ENCODE measurements at places on chromosomes 11 and 22.

DNA sequence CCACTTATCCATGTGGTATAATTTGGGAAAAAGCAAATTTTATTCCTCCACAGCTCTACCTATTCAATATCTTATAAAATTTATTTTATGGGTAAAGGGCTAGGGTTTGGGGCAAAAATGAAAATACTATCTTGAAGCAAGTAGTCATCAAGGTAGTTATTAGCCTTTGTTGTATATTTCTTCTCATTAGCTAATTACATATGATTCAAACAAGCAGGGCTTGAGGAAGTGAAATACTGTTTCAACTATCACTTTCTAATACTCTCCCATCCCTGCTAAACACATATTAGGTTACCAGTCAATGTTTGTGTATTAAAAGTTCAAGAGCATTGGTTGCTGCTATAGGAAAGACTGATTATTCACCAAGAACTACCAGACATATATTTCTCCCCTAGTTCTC is 517.3 kb downstream of the METTL15 start:
- DNase-seq: no peak

DNA sequence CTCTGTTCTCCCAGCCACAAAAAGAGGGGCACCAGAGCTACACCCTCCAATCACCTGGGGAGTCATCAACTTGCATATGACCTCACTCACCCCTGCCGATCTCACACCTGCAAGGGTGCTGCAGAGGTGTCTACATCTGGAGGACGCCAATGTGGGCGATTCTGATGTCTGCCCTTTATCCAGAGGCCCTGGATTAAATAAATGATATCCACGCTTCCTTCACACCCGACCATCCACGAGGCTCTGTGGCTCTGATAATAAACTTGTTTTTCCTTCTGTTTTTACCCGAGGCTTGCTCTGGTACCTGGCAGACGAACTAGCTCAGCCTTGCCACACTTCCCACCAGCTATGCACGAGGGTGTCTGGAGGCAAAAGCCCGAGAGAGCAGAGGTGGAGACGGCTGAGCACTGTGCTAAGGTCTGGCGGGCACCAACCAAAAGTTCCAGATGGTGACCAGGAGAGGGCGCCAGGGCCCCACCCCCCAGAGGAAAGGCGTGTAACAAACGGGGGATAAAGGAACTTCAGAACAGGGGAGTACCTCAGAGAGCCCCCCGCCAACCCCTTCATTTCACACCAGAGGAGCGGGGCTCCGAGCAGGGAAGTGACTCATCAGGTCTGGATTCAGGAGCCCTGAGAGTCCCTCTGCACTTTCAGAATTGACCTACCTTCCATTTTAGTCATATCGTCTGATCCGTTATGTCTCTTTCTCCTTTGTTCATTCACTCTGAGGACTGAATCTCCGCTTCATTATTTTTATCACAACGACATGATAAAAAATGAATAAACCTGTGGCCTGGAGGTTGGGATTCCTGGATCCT is 13.5 kb downstream of the SCN3B start:
- peak; percentile 53 for DNase-seq

DNA sequence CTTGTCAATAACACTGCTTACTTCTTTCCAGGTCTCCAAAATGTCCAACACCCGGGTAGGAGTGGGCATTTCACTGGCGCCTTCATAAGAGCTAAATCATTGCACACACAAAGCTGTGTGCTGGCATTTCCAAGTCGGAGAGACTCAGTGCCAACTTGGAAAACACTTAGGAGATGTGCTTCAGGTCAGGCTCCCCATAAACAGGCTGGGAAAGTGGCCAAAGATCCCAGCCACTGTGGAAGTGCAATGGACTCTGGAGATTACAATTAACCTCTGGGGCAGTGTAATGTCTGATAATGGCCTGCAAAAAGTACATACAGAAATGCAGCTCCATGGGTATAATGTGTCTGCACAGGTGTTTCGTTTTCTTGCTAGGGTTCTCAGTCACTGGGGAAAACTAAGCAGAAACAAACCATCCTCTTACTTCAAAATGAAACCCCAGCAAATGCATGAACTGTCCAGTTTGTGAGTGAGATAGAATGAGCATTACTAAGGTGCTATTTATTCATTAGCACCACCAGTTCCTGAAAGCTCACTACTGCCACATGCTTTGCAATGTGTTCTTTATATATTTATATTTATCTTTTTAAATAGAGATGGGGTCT is 79.0 kb downstream of the ABTB2 start:
- no peak for DNase-seq

- DNase-seq: no peak
These were observed 22.4 kb upstream of the APOBEC3A start for GRCh38 chr22:38935023-38935422.

- DNase-seq: no peak
These were observed 23.4 kb upstream of the HEPHL1 start for GRCh38 chr11:93997741-93998140.

DNA sequence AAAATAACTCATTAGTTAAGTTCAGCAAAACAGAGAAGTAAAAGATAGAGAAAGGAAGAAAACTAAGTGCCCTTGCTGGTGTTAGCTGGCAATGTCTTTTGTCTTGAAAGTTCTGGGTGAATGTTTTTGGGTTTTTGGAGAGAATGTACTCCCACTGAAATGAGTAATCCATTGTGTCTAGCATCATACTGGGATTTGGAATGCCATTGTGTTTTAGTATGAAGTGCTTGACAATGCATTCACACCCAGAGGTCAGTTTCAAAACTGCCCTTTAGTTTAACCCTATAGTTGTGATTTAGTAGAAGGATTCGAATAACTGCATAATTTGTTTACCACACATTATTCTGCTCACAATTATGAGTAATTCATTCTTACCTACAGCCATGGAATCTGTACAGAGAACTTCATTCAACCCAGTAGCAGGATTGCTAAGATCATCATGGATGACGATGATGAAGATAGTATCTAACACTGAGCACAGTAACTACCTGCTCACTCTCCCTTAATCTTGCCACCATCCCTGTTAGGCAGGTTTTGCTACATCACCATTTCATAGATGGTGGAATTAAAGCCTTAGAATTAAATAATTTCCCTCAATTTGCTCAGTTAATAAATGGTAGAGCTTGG is 33.9 kb downstream of the MAML2 start:
- DNase-seq: no peak

DNA sequence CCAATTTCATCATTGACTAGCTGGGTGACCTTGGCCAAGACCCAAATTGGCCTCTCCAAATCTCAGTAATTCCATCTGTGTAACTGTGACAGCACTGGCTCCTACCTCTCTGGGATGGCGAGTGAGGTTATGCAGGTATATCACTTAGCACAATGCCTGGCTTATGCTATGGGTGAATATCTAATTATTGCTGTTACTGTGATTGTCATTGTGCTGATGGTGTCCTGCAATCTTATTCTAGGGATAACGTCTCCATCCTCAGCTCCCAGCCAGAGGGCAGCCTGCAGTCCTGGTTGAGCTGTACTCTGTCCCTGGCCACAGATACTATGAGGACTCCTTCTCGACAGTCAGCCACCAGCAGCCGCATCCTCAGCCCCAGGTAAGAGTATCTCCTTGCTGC is 164.8 kb upstream of the SEZ6L start:
- no peak for DNase-seq

- DNase-seq: no peak
These were observed 30.5 kb downstream of the TMPRSS5 start for GRCh38 chr11:113675565-113675964.

- DNase-seq: no peak
These were observed 8.9 kb downstream of the SLC29A2 start for GRCh38 chr11:66362481-66363147.

GRCh38 chr11:15199693-15200092 is 85.0 kb downstream of the INSC start:
- DNase-seq: no peak

- no peak for DNase-seq
These were observed 2.4 kb downstream of the CAPN1 start for GRCh38 chr11:65184146-65184545.

GRCh38 chr11:64156235-64157011 is 9.5 kb downstream of the MACROD1 start:
- DNase-seq: no peak

GRCh38 chr11:43459246-43459645 is 100.5 kb downstream of the TTC17 start:
- no peak for DNase-seq

GRCh38 chr11:64571410-64572091 is 19.5 kb upstream of the SLC22A12 start:
- no peak for DNase-seq

- DNase-seq: no peak
These were observed 728.2 kb upstream of the ANO5 start for GRCh38 chr11:21464601-21465193.

GRCh38 chr11:3121416-3121815 is 43.7 kb downstream of the OSBPL5 start:
- DNase-seq: no peak

- DNase-seq: no peak
These were observed 3.6 kb upstream of the MRPL23 start for GRCh38 chr11:1943576-1943975.

DNA sequence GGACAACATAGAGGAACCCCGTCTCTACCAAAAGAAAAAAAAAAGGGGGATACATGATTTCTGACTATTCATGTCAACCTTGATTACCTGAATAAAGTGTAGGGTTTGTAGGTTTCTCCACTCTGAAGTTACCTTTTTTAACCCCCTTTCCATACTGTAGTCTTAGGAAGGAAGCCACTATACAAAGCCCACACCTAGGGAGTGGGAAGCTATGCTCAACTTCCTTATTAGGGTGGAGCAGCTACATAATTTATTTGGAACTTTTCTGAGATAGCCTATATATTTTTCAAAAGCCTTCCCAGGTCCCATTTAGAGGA is 582 bp upstream of the ATP6V1E1 start:
- DNase-seq: no peak

- DNase-seq: no peak
These were observed 92.4 kb downstream of the ISX start for GRCh38 chr22:35158336-35158735.

- no peak for DNase-seq
These were observed at the start of gene MMP10 for GRCh38 chr11:102780491-102780918. TSS of gene MMP10 (minus strand) at chr11:102780628. CDS start at chr11:102780591, 37 bp downstream.

GRCh38 chr22:31274017-31274416 is 18.3 kb downstream of the PIK3IP1 start:
- no peak for DNase-seq

DNA sequence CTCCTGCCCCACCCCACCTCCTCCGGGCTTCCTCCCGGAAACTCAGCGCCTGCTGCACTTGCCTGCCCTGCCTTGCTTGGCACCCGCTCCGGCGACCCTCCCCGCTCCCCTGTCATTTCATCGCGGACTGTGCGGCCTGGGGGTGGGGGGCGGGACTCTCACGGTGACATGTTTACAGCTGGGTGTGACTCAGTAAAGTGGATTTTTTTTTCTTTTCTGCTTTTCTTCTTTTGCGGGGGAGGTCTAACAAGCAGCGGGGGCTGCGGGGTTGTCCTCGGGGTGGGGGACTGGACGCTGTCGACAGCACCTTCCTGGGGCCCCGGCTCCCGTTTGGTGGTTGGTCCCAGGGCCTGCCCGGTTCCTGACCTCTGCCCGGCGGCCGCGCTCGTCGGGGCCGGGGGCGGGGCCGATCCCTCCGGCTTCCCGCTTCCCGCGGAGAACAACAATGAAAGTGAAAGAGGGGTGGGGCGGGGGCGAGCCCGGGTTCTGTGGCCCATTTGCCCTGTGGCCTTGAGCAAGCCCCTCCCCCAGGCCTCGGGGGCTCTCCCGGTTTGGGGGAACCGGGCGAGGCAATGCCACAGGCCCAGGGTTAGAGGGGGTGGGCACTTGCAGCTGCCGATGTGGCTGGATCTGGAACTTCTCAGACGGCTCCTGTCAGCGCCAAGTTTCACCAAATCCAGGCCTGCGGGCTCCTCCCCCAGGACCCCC is 975 bp upstream of the MDK start:
- DNase-seq: no peak

DNA sequence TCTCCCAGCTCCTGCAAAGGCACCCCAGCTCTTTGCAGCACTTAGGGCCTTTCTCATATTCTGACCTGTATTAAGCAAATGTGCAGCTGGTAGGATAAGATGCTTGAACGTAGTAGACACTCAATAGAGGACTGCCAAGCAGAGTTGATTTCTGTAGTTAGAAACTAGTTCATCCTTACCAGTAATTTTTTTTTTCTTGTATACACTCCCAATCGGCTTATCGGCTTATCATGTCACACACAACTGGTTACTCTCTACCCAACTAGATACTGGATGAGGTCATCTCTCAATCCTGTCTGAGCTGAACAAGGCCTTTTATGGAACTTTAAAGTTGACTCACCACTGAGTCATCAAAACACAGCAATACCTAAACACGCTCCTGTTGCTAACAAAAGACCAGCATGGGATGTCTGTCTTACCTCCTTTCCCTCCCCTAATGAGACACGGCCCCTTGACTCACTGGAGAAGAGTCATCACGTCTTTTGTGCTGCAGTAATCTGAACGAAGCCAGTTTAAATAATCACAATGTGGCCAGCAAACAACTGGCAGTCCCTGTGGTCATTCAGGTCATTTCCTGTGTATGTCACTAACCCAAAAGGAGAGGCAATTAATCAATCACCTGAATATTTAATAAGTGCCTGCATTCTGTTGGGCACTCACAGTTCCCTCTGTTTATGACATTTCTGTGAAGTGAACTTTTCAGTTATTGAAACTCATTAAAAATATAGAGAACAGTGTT is 7.5 kb upstream of the WEE1 start:
- no peak for DNase-seq

- no peak for DNase-seq
These were observed 15.1 kb upstream of the LGR4 start for GRCh38 chr11:27487706-27488105.

DNA sequence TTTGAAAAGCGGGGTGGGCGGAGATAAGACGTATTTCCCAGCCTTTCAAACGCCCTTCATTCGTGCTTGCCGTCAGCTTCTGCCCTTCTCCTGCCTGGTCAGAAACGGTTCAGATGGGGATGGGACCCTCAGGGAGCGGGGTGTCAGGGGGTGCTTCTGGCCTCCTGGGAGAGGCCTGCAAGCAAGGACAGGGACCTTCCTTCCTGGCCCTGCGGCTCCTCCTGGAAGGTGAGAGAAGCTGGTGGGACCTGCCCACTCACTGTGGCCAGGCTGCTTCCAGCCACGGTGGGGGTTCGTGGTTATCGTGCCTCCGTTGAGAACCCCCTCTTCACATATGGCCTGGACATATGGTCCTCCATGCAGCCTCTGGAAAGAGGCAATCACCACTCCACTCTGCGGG is 104.6 kb downstream of the MPPED1 start:
- DNase-seq: no peak

- DNase-seq: peak; percentile 67
These were observed 8.2 kb downstream of the CBX7 start for GRCh38 chr22:39144101-39144767.

- no peak for DNase-seq
These were observed 64.5 kb upstream of the SCUBE2 start for GRCh38 chr11:9155930-9156329.

GRCh38 chr11:78646564-78647185 is 72.0 kb upstream of the NARS2 start:
- DNase-seq: peak; percentile 38
